ENCODE measurements at places on chromosomes 11 and 22.

- DNase-seq = no peak
These were observed 81.9 kb downstream of the LRRC32 start for GRCh38 chr11:76588455-76589325.

GRCh38 chr11:131640320-131640719 is 269.9 kb downstream of the NTM start:
- no peak for DNase-seq

GRCh38 chr11:86515297-86516094 is 140.8 kb downstream of the CCDC81 start:
- no peak for DNase-seq

DNA sequence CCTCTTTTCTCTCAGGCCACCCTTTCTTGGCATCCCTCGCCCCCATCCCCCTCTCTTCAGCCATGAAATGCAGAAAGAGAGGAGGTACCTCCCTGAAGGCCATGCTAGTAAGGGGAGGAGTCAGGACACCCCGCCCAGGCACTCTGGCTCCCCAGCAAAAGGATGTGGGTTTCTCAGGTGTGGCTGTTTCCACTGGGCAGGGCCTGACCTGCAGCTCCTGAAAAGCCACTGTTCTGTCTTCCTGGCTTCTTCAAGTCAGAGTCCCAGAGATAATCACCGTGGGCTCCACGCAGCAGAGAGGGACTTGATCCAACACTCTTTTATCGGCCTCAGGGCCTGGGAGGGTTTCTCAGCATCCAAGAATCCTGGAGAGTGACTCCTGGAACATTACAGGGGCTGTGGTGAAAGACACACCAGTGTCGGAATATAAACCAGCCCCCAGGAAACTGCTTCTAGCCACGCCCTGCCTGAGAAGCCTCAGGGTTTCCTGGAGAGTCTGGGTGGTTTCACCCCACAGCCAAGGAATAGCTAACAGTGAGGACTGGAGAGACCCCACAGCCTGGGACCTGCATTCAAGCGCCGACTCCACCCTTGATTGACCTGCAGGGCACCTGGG is 45.7 kb upstream of the TSPAN18 start:
- no peak for DNase-seq

GRCh38 chr11:123742724-123743120 is 1.3 kb upstream of the ZNF202 start:
- DNase-seq = peak; percentile 28

DNA sequence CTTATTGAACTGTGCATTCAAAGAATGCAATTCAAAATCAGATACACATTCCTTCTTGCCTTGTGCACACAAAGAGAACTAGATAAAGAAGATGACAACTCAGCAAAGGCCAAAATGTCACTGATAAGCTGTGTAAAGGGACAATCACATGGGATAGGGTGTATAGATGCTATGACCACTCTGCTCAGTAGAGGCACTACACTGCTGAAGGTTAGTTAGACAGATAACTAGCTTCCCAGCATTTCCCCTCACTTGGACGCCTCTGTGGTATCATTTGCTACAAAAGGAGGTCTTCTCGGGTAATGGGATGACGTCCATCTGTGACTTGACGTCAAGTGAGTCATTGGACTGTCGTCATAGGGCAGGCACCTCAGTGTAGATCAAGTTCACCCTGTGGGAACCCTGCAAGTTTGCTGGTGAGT is 424.9 kb upstream of the CCDC90B start:
- DNase-seq = no peak

GRCh38 chr11:72808331-72808798 is 5.8 kb upstream of the ATG16L2 start:
- no peak for DNase-seq

DNA sequence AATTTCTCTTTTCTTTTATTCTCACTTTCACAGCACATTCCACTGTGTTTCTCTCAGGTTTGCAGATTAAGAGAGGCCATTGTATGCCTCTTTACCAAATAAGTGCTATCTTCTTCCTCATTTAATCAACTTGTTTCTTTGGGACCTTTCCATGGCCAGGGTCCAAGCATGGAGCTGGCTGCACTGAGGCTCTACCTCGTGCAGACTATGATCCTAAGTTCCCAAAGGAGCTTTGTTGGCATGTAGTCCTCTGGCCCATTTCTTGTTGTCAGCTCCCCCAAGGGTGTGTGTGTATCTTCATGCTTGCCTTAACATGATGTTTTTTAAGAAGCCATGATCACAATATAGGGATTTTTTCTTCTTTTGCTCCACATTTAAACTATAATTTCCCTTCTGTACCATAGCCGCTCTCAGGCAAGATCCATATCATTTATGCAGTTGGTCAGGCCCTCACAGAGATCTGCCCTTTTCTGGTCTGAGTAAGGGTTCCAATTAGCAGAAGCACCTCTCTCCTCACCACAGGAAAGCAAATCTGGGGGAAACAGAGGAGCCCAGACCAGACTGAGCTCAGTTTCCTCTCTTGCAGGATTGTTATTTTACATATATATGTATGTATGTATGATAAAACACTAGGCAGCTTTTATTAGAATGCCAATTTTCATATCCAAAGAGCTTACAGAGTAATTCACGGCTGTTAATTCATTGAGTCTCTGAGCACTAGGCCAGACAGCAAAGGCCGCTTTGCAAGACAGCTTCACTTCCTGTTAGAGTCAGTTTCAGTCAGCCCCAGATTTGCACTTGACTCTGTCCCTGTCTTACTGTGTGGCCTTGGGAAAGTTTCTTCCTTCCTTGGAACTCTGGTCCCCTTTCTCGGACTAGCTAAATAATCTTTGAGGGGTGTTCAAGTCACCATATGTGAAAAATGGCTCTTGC is 34.3 kb downstream of the CYB5R2 start:
- no peak for DNase-seq

- DNase-seq = no peak
These were observed 26.0 kb downstream of the LIMK2 start for GRCh38 chr22:31238057-31238456.

- no peak for DNase-seq
These were observed 3.9 kb upstream of the SLC22A8 start for GRCh38 chr11:63019506-63019905.

DNA sequence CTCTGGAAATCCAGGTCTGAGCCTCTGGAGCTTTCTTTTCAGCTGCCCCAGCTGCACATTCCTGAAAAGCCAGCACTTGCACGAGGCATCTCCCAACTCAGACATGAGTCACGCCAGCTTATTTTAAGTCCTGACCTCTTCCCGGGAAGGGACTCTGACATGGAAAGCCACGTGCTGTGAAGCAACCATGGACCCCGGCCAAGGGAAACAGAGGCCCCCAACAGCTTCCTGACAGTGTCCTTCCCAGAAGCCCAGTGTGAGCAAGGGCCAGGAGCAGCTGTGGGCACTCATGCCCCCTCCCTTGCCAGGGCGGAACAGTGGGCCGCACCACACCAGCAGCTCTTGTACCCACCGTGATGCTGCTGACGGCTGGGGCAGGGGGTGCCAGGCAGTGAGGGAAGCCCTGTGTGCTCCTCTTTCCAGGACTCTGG is 118.8 kb upstream of the CADM1 start:
- DNase-seq = no peak

DNA sequence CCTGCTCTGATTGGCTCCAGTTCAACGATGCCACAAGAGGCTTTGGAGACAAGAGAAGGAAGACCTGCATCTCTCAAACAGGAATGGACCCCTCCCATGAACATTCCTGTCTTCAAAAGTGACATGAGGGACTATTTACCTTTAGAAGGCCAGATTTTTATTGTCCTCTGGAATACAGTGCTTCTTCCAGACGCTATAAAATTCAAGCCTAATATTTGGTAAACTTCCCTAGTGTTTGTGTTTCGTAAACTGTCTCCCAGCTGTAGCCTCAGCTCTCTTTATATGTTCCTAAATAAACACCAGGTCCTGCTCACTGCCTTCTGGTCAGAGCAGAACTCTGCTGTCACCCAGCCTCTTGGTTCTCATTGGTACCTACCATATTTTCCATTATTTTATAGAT is 157.8 kb downstream of the CCDC34 start:
- DNase-seq = no peak

- no peak for DNase-seq
These were observed 25.2 kb downstream of the MORC2 start for GRCh38 chr22:30943368-30943767.

DNA sequence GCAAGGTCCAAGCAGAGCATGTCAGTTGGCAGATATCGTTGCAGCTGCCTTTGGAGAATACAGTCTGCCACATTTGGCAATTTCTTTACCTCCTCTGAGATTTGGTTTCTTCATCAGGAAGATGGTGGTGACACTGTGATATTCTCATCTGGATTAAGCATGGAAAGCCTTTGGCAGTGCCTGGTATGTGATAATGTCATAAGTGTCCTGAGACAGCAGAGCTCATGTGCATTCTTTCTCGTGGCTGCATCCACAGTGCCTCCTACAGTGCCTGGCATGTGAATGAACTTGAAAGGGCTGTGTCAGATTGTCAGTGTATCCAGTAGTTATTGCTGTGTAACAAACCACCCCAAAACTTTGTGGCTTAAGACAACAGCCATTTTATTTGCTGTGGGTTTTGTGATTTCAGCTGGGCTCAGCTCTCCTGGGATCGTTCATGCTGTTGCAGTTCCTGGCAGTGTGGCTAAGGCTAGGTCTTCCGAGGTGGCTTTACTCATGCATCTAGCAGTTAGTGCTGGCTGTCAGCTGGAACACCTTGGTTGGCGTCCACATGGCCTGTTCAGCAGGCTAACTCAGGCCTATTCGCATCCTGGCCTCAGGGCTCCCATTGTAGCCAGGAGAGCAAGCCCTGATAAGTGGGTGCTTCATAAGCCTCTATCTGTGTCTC is 35.7 kb upstream of the MICAL2 start:
- no peak for DNase-seq

DNA sequence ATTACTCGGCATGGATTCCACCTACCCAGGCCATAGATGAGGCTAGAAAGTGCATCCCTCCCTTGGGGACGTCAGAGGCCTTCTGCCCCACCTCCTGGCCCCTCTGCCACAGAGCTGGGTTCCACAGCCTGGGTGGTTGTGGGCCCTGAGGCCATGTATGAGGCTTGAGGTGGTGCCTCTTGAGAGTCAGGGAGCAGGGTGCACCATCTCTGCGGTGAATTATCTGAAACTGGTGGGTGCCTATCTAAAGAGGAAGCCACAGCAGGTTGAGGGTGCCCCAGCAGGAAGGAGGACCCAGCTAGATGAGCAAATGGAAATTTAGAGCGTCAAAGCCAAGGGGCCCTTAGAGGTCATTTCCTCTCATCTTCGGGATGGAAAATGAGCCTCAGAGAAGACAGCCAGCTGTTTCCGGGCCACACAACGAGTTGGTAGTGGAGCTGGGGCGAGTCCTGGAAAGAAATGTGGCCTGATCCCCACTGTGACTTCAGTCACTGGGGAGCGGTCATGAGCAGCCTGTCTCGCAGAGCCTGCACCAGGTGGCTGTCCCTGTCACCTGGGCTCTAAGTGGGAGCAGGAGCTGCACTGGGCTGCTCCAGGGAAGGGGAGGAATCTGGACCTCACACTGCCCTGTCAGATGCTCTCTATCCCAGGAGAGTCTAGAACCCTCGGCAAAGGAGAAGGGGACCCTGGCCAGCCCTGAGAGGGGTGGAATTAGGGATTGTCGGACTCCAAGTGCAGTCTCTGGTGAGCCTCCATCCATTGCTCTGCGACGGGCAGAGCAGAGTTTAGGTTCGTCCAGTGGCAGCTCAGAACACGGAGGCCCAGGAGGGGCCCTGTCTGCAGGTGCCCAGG is 7.3 kb downstream of the ADORA2A start:
- no peak for DNase-seq

- no peak for DNase-seq
These were observed 47.9 kb downstream of the ALX4 start for GRCh38 chr11:44261800-44262591.

- no peak for DNase-seq
These were observed 23.2 kb downstream of the CAPN1 start for GRCh38 chr11:65204646-65205601.

- no peak for DNase-seq
These were observed 96.1 kb downstream of the GRIA4 start for GRCh38 chr11:105705786-105706530.

DNA sequence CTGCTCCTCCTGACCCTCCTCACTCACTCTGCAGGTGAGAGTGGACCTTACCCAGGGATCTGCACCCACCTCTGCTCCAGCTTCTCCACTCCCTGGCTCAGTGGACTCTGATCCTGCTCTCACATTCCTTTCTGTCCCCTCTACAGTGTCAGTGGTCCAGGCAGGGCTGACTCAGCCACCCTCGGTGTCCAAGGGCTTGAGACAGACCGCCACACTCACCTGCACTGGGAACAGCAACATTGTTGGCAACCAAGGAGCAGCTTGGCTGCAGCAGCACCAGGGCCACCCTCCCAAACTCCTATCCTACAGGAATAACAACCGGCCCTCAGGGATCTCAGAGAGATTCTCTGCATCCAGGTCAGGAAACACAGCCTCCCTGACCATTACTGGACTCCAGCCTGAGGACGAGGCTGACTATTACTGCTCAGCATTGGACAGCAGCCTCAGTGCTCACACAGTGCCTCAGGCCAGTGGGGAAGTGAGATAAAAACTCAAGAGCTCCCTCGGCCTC is 29.7 kb upstream of the VPREB1 start:
- no peak for DNase-seq

- no peak for DNase-seq
These were observed 15.3 kb downstream of the C11orf54 start for GRCh38 chr11:93756748-93757147.

DNA sequence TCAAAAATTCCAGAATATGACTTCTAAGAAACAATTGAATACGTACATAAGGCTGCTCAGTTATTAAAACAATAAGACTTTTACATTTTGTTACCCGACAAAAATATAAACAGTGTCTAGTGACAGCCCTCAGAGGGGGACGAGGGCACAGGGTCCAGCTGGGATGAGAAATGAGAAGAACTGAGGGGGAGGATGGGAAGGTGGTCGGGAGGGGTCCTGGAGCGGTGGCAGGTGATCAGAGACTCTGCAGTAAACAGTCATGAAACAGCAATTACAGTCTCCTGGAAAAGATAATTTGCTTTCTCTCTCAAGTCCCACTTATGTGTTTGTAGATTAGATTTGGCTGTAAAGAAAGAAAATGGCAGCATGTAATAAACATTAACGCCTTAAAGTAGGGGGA is 56.0 kb downstream of the PACSIN2 start:
- no peak for DNase-seq

- DNase-seq = no peak
These were observed 303.7 kb downstream of the TTC28 start for GRCh38 chr22:28375761-28376534.

- DNase-seq = no peak
These were observed 137.7 kb downstream of the FEZ1 start for GRCh38 chr11:125358254-125358840.

GRCh38 chr11:75602951-75603350 is 40.9 kb downstream of the SERPINH1 start:
- DNase-seq = no peak

DNA sequence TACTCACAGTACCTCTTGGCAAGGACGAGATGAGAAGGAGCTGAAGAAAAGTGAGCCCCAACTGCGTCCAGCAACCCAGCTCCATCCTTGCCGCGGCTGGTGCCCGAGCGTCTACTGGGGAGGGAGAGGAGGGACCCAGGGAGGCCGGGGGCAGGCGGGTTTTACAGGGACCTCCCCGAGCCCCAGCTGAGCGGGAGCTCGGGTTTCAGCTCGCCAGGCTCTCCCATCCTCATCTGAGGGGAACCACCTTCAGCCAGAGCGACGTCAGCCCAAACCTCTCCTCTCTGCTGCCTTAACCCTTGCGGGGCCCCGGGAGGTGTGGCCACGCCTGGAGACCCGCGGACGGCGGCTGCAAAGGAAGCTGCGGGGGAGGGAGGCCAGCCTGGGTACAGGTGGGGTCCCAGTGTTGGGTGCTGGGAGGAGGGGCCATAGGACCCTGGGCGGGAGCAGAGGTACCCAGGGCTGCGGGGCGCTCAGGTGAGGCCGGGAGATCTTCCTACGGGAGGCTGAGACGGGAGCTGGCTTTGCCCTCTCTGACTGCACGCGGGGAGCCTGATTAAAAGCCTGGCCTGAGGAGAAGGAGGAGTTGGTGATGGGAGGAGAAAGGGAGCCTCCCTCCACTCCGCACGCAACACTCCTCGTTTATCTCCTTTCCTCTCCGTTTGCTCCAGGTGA is at the start of gene PAMR1:
PAMR1 (minus strand) TSS at position 116 of the 675 bp plus-strand sequence; CDS start at position 85, 31 bp downstream.
- no peak for DNase-seq
